ENCODE measurements at places on chromosomes 6 and 20.

GRCh38 chr20:25197183-25197869, 1.8 kb downstream of the ENTPD6 start:
- no peak for DNase-seq

DNA sequence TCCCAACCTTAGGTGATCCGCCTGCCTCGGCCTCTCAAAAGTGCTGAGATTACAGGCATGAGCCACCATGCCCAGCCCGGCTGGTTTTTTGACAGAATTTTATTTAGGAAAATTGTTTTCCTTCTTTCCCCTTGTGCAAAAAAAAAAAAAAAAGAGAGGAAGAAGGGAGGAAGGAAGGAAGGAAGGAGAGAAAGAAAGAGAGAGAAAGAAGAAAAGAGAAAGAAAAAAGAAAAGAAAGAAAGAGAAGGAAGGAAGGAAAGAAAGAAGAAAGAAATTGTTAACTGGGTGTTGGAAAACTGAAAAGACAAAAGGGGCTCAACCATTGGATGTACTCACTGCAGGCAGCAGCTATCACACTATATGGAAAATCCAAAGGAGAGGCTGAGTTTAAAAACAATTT, 1.4 kb upstream of the RNF8 start:
- DNase-seq = no peak

GRCh38 chr6:107066697-107067659, 39.0 kb downstream of the MTRES1 start:
- no peak for DNase-seq

GRCh38 chr6:133245422-133245903, 4.3 kb downstream of the EYA4 start:
- no peak for DNase-seq

DNA sequence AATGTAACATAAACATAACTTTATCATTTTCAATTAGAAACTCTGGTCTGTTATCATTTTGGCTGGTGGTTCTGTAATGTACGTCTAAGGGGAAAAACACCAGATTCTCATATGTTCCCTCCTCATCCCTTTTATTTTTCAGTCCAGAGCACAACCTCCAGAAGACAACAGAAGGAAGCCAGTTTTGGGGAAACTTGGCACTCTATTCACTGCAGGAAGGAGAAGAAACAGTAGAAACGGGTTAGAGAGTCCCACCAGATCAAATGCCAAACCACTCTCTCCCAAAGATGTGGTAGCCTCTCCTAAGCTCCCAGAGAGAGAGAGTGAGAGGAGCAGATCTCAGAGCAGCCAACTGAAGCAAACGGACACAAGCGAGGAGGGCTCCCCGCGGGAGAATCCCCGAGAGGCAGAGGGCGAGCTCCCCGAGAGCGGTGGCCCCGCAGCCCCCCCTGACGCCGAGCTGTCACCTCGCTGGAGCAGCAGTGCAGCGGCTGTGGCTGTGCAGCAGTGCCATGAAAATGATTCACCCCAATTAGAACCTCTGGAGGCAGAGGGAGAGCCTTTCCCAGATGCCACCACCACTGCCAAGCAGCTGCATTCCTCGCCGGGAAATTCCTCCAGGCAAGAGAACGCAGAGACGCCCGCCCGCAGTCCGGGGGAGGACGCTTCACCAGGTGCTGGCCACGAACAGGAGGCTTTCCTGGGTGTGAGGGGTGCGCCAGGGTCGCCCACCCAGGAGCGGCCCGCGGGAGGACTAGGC, 117.8 kb downstream of the RTN4IP1 start:
- DNase-seq = no peak

DNA sequence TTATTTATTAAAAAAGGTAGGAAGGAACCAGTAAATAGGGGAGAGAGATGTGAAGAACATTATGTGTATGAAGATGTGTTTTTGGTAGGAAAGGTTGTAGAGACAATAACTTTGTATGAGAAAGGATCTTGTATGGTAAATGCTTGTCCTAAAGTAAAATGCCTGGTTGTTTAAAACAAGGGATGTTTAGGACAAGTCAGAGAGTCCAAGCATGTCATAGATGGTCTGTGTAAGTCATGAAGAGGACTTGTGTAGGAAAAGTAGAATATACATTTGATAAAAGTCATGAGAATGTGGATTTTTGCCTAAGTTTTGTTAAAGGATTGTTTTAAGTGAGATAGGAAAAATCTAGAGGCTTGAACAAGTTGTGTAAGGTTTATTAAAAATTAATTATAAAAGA, 325.1 kb downstream of the CDH26 start:
- DNase-seq = no peak

DNA sequence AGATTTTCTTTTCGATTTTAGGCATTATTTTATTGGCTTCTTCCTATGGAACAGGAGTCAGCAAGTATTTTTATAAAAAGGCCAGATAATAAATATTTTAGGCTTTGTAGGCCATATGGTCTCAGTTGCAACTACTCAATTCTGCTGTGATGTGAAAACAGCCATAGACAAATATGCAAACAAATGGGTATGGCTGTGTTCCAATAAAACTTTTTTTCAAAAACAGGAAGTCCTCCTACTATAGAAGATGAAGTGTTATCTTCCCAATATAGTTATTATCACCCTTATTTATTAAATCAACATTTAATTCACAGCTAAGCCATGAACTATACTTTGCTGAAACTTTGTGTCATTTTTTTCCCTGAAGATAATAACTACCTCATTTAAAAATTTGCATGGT, 57.2 kb downstream of the CHD6 start:
- DNase-seq = no peak

DNA sequence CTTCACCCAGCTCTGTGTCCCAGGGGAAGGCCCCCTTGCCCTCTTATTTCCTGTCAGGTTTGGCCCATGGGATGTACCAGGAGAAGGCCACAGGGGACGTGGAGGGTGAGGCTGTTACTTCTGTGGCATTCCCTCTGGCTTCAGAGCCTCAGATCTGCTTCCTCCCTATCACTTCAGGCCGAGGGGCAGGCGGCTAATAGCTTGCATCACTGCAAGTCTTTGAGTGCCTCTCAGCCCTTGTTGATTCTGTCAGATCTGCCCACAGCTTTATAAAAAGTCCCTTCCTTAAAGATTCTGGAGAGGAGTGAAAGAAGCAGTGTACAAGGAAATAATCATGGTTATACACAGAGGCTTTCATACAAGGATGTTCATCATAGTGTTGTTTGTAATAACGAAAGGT, 86.9 kb downstream of the LRFN2 start:
- no peak for DNase-seq

DNA sequence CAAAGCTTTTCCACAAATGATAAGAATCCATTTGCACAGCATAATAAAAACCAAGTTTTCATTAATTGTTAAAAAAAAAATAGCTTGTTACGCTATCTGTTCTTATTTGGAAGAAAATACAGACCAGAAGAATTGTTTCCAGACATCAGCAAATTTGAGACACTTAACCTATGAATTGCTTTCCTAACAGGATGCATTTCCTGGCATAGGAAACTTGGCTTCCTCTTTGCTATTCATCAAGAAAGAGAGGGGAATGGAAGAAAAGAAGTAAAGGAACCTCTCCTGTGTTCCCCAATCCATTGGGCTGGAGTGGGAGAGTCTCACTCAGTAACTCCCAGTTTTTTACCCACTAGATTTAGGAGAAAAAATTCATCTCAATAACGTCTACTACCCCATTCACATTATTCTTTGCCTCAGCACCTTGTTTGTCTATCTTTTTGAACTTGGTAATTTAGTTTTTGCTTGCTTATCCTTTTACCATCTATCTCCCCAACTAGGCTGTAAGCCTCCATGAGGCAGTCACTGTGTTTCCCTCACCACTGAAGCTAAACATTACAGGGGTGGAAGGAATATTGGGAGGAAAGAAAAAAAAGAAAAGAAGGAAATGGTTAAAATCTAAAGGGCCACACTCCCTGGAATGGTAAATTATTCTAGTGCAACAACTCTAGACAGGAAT, 150.3 kb downstream of the COL21A1 start:
- DNase-seq = no peak

Data from posterior cingulate gyrus (tissue), 11 donors.